A549 (cell line): ENCODE measurements at places on chromosomes 1 and 21.

- DNase-seq, result no peak
Observed at GRCh38 chr21:25390701-25391100, 216.6 kb downstream of the MRPL39 start.

DNA sequence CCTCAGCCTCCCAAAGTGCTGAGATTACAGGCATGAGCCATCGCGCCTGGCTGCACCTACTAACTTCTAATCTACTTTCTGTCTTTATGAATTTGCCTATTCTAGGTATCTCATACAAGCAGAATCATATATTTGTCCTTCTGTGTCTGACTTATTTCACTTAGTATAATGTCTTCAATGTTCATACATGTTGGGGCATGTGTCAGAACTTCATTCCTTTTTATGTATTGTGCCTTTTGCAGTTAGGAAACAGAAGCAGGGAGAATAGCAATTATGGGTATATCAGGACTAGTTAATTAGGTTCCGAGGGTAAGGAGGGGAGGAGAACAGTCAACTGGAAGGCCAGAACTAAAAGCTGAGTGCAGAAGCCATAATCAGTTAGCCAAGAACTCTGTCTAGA lies 18.0 kb upstream of the NIBAN1 start:
- DNase-seq, result no peak

DNA sequence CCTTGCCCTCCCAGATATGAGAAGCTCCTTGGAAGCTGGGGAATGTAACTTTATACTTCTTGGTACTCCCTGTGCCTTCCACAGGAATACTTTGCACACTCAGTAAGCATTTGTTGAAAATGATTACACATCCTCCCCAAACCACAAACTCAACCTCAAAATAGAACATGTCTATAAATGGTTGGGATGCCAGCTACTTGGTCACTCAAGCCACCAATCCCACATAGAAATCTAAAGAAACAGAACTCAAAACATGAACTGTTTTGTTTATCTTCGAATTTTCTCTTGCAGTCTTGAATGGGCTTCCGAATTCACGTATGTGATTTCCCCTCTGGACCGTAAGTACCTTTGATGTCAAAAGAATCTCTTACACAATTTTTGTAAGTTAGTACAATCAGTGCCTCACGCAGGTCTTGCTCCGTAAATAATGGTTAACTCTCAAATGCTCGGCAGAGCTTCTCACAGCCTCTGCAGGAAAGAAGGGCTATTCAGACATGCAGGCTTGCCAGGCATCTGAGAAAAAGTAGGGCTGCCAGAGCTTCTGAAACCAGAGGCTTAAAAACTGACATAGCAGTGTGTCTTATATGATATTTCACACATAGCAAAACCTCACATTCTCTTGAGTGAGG lies 26.9 kb downstream of the SORT1 start:
- no peak for DNase-seq

DNA sequence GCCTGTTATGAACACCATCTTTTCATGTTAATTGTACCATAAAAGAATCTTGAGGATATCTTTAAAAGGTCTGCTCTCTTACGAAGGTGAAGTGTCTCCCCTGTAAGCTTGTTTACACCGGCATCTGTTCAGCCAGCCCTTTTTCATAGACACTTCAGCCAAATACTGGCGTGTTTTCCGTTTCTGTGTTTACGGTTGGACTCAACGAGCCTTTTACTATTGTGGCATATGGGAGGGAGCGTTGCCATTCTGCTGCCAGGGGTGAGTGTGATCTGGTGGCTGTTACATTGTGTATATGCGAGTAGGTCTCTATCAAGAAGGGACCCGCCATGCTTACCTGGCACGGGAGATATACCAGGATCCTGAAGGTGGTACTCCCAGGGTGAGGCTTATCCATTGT lies 433.8 kb downstream of the CAMTA1 start:
- no peak for DNase-seq
